Stimulated activated CD4-positive, alpha-beta T cell treated with anti-CD3 and anti-CD28 coated beads, Interleukin-15, amount 100 ng/mL, for 1 hour (primary cell): ENCODE measurements at places on chromosomes 5 and 9.

DNA sequence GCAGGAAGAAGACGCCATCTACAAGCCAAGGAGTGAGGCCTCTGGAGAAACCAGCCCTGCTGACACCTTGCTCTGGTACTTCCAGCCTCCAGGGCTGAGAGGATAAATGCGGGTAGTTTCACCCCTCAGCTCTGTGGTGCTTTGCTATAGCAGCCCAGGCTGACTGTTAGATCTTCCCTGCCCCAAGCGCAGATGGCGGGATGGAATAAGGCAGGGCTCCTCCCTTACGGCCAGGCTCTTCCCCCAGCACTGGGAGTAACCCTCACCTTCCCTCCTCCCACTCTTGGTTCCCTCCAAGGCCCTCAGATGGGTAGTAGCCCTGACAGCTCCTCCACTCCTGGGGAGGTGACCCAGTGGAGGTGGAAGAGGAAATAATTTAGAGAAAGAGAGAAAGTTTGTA is 285.1 kb downstream of the GADD45G start:
- DNase-seq: no peak

DNA sequence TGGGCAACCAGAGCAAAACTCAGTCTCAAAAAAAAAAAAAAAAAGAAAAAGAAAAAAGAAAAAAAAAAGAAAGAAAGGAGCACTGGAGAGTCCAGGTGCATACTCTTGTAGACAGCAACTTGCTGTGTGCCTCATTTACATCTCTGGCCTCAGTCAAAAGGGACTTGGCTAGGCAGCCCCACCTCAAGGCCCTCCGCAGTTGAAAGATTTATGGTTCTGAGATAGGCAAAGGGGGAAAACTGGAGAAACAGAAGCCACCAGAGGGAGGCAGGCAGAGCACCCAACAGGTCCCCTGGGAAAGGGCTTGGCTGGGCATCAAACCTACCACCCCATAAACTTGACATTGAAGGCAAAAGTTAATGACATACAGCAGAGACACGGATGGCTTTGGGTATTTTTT is 6.1 kb downstream of the ORM2 start:
- no peak for DNase-seq

GRCh38 chr5:140246378-140247122 is 56.4 kb downstream of the PFDN1 start:
- DNase-seq: no peak

GRCh38 chr5:178490935-178491652 is 99.1 kb downstream of the COL23A1 start:
- no peak for DNase-seq

DNA sequence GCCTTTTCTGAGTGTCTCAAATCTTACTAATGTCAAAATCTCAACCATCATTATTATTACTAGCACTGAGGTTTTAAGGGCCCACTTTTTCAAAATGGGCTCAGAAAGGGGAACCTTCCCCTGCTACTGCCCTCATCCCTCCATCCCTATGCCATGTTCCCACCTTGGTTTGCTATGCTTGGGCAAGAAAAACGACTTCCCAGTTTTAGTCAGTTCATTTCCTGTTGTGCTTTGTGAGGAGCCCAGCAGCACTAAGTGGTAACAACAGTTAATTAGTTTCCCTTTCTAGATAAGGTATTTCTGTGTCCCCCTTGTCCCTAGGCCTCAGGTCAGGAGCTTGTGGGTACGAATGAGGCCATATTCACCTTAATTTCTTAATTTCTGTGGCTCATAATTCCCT is 595.2 kb downstream of the RAB3C start:
- no peak for DNase-seq

DNA sequence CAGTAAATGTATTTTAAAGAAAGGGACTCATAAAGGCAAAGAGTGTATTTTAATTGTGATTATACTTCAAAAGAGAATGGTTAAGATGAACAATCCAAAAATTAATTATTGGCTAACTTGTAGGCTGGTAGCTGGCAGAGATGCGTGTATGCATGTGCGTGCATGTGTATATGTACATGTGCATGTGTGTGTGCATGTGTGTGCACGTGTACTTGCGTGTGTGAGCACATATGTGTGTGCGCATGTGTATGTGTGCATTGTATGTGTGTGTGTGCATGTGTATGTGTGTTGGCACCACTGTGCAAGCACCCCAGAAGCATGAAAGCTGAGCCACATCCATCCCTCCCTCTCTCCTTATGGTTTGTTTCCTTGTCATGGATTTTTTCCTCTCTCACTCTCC is 83.0 kb upstream of the SLC1A3 start:
- DNase-seq: no peak

- no peak for DNase-seq
Measured at GRCh38 chr5:141878186-141878710, at the start of gene PCDH1. TSS of gene PCDH1 (minus strand) at chr5:141878410. CDS start at chr5:141878262, 148 bp downstream.
